ENCODE measurements at places on chromosomes 6 and 20.

DNA sequence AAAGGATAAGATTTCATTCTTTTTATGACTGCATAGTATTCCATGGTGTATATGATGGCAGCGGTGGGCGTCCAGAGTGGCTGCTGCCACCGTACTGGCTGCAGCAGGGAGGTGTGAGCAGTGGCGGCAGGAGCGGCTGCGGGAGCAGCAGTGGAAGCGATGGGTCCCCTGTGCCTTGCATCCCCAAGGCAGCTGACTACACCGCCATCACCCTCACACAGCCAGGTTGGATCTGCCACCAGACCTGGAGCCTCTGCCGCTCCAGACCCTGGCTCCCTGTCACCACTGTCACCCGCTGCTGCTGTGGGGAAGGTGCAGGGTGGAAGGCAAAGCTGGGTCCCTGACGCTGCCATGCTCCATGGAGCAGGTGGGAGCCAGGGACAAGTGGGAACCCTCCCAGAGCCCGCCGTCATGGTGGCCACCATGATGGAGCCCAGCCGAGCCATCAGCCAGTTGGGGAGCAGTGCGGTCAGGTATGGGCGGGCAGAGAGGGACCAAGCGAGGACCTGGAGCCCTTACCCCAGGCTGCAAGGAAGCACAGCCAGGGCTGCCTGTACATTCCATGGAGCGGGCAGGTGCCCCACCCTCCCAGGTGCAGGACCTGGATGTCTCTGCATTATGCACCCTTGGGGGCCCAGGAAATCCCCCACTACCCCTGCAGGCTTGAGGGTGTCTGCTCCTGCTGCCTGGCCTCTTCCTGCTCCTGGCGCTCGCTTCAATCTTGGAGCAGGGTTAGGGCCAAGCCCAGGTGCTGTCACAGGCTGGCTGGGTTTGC, 226.1 kb downstream of the OTOR start:
- DNase-seq = no peak

DNA sequence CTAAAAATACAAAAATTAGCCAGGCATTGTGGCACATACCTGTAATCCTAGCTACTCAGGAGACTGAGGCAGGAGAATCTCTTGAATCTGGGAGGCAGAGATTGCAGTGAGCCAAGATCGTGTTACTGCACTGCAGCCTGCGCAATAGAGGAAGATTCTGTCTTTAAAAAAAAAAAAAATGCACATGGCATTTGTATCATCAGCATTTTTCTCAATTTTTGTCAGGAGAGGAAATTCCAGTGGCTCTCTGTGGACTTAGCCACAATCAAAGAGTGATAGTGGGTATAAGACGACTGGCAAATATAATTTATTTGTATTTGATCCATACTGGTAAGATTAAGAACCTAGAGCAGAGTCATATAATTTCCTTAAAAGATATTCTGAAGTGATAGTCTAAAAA, 28.6 kb downstream of the DEFB114 start:
- no peak for DNase-seq

DNA sequence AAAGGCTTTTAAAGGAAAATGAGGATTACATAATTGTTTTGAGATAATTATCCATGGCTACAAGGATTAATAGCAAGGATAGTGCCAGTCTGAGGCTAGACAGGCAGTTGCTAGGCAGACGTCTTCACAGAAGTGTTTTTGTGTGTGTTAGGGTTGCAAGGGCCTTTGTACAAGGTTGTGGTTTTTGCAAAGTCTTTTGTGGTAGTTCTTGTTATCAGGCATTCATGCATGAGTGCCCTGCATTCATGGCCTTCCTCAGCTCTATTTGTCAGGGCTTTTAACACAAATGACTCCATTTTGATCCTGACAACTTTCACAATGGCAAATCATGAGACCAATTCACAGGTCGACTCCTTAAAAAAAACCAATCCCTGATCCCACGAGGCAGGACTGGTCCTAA, 68.1 kb upstream of the TXNDC5 start:
- no peak for DNase-seq

- no peak for DNase-seq
Observed at GRCh38 chr20:15288106-15288505, 950.7 kb upstream of the FLRT3 start.

DNA sequence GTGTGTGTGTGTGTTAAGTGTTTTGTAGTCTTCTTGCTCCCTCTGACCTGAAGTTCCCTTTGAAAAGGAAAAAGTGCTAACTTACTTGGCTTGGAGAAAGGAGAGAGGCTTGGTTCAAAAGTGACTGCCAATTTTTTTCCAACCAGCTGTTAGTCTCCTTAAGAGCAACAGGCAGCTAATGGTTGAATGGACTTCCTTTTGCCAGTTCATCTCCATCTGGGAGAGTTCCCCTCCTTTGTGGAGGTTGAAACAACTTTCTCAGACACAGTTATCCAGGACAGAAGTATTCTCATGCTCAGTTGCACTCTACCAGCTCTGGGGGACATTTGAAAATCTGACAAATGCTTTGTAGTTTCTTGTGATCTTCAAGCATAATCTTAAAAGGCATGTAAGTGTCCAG, 4.5 kb downstream of the RIPOR2 start:
- no peak for DNase-seq

- no peak for DNase-seq
Observed at GRCh38 chr6:50815436-50816114, 3.1 kb upstream of the TFAP2B start.

- no peak for DNase-seq
Observed at GRCh38 chr6:99297006-99297405, 52.5 kb downstream of the FAXC start.

GRCh38 chr20:701401-702129, 26.0 kb upstream of the SCRT2 start:
- DNase-seq = no peak

DNA sequence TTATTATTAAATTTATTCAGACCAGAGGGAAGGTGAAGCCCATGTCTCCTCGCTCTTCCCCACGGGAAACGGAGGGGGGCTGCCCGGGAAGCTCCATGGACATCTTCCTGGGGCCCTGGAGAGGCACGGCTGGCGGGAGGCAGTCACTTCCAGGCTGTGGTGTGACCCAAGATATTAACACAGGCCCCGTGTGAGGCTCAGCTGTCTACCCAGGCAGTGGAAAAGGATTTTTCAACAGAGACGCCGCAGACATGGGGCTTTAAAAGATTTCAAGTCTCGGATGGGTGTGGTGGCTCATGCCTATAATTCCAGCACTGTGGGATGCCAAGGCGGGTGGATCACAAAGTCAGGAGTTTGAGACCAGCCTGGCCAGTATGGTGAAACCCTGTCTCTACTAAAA, 117.9 kb downstream of the ERMARD start:
- no peak for DNase-seq

- no peak for DNase-seq
Observed at GRCh38 chr6:100194535-100194934, 200.5 kb upstream of the MCHR2 start.

- DNase-seq = no peak
Observed at GRCh38 chr20:50333812-50334211, 143.2 kb downstream of the CEBPB start.

- no peak for DNase-seq
Observed at GRCh38 chr6:77456531-77457248, 6.6 kb downstream of the HTR1B start.

DNA sequence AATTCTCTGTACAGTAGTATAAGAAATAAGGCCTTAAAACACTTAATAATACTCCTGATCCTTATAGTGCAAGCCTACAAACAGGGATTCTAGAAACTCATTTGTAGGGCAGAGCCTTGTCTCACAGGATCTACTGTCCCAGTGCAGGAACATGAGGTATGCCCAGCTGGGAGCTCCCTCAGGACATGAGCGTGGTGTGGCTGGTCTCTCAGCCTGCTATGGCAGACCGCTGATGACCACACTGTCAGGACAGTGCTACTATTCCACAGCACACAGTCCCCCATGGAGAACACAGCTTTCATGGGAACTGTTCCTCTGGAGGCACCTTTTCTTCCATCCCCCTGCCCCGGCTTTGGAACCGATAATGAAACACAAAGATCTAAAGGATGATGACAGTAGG, 53.0 kb downstream of the SERAC1 start:
- no peak for DNase-seq

- no peak for DNase-seq
Observed at GRCh38 chr6:118240878-118241528, 307.1 kb upstream of the PLN start.

DNA sequence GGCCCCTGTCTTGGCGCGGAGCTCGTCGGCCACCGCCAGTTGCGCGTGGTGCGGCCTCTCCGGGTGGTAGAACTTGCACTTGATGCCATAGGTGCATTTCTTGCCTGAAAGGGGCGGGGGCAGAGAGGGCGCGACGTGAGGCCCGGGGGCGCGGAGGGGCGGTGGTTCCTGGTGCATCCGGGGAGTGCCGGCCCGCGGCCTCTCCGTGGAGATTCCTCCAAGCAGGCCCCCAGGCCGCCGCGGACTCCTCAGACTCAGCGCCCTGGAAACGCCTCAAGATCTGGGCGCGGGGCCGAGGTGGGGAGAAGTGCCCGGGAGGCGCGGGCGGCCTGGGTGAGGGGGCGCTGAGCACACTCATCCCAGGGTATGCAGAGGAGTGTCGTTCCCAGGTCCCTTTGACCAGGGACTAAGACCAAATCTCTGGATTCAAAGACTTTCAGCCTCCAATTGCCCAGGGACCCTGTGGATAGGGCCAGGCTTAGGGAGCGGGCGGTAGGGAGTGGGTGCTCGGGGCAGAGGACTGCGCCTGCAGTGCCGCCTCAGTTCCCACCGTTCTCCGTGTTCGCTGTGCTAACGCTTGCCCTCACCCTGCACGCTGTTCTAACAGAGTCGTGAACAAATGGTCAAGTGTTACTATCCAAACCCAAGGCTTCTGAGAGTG, 33.3 kb downstream of the ZC3H12D start:
- no peak for DNase-seq

DNA sequence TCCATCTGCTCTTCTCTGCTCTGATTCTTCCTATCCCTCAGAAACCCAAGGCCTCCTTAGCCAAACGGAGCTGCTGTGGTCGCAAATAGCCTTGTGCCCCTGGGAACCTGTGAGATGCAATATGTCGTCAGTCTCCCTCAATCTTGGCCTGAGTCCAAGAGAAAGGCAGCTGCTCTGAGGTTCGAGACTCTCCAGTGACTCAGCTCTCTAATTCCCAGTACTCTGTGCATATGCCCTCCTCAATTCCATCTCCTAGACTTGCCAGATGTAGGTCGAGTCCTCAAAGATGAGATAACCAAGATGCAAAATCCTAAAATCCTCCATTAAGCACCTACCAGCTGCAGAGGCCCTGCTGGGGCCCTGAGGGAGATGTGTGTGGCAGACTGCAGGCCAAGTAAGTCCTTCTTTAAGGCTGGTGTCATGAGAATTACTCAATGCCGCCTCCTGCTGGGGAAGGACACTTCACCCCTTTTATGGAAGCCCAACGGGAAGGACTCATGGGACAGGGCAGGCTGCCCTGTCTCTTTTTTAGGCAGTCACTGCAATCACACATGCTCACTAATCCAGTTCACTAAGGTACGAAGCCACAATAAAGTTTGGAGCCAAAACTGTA, 28.5 kb downstream of the C6orf15 start:
- DNase-seq = no peak

GRCh38 chr6:156963712-156964700, 186.8 kb downstream of the ARID1B start:
- DNase-seq = peak; percentile 82

- DNase-seq = no peak
Observed at GRCh38 chr6:157376706-157377230, 4.2 kb upstream of the ZDHHC14 start.

DNA sequence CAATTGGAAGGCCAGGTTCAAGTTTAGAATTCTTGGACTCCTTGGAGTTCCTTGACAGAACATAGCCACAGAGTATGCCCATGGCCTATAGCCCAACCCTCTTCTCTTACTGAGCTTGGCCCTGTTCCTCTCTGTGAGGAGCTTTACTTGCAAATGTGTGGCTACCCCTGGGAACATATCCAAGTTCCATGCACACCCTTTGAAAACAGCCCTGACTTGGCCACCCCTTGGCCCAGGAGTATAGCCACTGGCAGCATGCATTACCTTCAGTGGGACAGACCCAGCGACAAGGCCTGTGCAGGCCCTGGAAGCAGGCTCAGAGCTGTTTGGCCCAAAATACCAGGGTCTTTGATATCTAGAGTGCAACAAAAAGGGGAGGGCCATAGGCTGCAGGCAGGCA, 19.5 kb upstream of the MAS1 start:
- no peak for DNase-seq

- DNase-seq = no peak
Observed at GRCh38 chr6:10395171-10395703, 19.6 kb downstream of the TFAP2A start.

DNA sequence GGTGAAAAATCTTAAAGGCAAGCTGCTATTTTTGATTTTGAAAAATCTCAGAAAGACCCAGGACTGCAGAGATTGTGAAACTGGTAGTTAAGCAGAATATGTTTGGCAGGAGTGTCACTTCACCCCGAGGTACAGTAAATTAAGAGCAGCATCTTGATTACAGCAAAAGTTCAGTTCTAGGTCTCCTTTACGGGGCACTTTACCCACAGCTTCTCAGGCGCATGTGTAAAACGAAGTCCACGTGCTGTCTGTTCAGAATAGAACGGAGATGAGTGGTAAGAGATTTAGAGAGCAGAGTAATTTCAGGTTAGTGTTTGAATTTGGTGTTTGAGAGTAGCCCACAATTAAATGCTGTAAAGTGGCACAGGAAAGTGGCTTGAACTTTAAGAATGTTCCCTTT, 84.0 kb downstream of the FARS2 start:
- DNase-seq = no peak

GRCh38 chr6:6420107-6420506, 99.6 kb upstream of the F13A1 start:
- DNase-seq = no peak

DNA sequence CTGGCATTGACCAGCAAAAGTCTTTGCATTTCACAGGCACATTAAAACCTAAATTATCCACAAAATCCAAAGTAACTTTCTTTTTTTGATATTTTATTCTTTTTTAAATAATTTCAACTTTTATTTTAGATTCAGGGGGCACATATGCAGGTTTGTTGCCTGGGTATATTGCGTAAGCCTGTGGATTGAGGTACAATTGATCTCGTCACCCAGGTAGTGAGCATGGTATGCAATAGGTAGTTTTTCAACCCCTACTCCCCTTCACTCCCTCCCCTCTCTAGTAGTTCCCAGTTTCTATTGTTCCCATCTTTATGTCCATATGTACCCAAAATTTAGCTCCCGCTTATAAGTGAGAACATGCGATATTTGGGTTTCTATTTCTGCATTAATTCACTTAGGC, 97.6 kb downstream of the CEP57L1 start:
- no peak for DNase-seq

- no peak for DNase-seq
Observed at GRCh38 chr6:28653876-28654275, 128.2 kb downstream of the GPX5 start.

DNA sequence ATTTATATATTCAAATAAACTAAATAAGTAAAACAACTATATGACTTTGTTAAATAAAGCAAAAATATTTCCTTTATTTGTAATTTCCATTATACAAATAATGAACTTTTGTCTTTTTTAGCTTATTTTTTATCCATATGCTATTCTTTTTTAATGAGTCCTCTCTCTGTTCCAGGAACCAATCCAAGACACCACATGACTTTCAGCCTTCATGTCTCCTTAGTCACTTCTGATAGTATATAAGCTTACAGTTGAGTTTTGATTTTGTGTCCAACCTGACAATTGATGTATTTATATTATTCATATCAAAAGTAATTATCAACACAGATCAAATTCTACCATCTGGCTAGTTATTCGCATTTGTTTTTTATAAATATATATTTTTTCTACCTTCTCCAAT, 582.3 kb upstream of the GJE1 start:
- no peak for DNase-seq

Measured in SK-N-MC (cell line).